ENCODE measurements at places on chromosomes 6 and 20.
A peak's percentile ranks its signal among the peaks of the same experiment; 100 is the strongest.

DNA sequence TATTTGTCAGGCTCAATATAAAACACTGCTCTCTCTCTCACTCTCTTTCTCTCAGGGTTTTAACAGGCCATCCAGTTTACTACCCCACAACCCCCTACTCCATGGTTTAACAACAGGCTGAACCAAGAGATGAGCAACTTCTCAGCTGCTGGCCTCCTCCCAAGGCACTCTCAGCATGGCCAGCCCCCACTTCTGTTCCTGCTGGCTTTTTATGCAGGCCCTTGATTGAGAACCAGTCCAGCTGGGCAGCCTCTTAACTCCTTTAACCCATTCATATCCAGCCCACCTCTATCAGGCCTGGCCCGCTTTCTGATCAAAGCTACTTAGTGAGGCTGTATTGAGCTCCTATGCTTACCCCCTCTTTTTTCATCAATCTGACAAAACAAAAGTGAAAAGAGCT, 346.8 kb upstream of the POU3F2 start:
- no peak for DNase-seq

DNA sequence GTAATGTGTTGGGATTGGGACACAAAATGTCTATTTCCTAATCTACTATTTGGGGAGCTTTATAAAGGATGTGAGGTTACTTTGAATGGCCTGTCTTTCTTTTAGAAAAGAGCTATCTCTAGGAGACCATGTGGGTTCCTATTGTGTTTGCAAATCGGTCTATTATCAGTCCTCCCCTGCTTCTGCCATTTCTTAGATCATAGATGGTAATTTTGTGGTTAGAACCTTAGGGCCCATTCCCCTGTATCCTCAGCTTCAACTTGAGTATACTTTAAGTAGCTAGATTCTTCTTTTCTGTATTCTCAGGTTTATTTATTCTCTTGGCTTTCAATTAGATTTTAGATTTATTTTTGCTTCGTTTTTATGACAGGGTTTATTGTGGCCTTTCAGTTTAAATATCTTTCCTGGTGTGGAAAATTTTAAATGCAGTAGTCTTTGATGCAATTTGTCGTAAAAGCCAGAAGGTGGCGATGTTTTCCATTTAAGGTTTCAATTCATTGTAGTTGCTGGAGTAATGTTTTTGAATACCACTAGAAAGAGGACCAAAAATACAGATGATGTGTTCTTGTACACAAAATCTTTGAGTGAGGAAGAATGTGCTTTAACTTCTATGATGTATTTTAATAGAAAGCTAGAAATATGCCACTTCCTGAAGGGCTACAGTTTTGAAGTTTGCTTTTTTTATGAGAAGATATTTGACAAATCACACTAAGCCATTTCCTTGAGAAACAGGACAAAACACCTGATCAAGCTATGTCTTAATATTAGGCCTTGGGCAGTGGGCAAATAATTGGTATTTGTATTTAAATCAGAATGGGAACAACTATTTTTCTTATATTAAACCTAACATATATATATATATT, 20.3 kb downstream of the TBPL1 start:
- no peak for DNase-seq

DNA sequence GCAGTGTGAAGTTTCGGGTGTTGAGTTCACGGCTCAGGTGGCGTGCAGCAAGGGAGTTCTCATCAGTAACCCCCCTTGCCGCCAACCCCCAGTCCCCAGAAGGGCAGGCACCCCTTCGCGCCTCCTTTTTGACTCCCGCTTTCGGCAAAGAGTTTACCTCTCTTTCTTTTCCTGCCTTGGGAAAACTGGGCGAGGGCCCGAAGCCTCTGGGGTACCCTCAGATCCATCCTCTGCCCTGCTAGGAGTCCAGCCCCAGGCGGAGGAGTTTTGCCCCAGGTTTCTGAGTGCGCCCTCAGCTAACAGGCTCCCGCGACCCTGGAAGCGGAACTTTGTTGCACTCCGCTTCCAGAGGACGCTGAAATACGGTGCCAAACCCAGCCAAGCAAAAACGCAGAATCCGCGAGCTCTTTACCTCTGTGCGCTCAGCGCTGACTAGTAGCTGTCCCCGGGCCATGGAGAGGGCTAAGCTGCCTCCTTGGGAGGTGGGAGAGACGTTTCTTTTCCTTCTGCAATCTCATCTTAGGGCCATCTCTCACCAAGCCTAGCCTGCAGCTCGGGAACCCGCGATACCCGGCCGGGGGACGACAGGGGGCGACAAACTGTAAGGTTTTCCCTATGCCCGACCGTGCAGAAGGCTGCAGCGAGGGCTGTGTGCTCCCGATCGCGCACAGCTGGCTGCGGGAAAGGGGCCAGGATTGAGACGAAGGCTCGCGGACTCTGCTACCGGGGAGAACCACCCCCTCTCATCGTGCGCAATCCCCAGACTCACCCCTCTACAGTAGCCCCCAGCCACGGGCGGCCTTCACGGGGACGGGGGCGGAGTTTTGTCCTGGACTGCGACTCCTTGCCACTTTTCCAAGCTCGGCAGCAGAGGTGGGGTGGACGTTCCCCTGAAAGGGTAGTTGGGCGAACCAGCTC, 2.7 kb upstream of the PAX1 start:
- DNase-seq, result no peak

GRCh38 chr20:34585019-34585418, 26.5 kb downstream of the MAP1LC3A start:
- DNase-seq, result no peak

DNA sequence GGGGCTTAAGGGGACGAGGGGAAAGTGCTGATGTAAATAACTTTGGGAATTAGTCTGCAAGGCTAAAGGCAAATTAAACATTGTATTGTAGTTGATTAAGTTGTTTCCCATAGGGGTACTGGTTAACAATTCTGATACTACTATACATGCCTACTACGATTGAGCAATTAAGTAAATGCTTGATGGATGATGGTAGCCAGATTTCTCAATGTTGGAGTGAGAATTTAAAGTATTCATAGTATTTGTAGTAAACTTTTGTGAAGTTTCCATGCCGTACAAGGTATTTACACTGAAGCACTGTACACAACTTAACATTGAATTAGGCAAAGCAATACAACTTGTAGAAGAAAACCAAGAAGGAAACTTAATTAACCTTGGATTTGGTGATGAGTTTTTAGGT, 852.3 kb downstream of the QKI start:
- no peak for DNase-seq

GRCh38 chr6:41650120-41650519, 11.9 kb downstream of the MDFI start:
- DNase-seq, result no peak

DNA sequence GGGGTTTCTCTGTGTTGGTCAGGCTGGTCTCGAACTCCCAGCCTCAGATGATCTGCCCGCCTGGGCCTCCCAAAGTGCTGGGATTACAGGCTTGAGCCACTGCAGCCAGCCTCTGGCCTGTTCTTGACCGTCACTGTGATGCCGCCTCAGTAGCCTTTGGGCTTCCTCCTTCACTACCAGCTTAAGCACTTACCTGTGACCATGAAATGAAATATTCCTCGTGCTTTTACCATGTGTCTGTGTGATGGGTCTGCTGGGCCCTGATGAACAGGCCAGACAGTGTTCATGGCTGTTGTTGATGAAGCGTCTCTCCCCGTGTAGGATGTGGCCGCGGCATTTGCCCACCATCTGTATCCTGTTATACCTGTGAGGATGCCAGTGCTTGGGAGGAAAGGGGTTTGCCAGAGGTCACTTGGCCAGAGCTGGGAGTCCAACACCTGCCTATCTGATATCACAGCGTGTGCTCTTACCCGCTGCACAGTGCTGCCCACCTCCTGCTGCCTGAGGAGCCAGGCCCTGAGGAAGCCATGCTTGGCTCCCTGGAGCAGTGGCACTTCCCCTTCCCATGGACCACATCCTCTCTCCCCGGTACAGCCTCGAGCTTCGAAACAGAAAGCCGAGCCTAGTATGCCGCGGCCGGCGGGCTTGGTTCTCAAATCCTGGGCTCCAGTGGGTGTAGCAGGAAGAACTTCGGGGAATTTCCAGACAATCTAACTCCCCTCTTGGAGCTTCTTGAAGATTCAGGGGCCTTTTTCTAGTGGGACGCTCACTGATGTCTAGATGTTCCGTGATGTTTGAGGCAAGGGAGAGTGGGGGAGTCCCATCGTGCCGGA, 167.9 kb downstream of the ZDHHC14 start:
- DNase-seq, result no peak

- DNase-seq, result no peak
Measured at GRCh38 chr6:107656401-107656800, 166.5 kb downstream of the SOBP start.

DNA sequence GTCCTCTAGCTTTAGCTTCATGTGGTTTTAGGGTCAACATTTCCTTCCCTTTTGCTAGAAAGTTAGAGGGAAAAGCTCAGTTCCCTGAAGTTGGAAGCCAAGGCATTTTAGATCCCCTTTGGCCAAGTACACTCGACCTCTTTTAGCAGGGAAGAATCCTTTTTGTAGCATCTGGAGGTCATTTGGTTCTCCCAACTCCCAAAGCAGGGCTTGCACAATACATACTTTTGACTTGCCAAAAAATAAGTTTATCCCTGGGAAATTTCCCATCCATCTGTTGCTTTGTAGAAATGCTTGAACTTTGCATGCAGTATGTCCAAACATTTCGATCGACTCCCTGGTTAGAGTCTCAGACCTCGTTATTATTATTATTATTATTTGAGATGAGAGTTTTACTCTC, 4.6 kb upstream of the EDEM2 start:
- DNase-seq, result no peak

DNA sequence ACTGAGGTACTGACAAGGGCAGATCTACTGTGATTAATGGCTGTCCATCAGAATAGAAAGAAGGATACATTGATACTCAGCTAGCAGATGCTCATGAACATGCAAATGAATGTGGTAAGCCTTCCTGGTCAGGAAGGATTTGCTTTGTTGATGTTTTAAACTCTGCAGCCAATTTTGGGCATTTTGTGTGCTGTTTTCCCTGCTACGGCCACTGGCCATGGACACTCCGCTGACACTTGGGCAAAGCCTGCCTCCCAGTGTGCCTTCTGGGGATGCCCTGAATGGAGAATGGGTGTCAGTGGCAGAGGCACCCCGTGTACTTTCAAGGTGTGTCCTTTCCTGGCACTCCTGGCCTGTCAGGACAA, 113.1 kb downstream of the SOBP start:
- no peak for DNase-seq

GRCh38 chr20:59777331-59777725, 156.1 kb downstream of the SYCP2 start:
- DNase-seq, result no peak

GRCh38 chr6:154164397-154164796, 125.4 kb downstream of the OPRM1 start:
- DNase-seq, result no peak

DNA sequence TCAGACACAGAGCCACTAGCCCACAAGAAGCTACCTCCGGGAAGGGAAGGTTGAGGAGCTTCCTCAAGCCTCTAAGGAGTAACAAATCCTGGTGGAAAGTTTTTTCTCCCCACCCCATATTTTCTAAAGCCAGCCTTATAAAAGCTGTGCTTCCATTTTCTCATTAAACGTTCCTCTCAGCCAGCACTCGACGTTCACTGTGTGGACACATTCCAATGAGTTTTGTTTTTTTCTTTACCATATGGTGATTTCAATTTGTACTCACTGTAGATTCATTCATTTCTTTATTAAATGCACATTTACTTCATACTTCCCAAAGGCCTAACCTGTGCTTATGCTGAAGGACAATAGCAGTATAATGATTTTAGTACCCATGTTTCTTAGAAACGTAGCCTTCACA, 194.4 kb upstream of the FLRT3 start:
- DNase-seq, result no peak

DNA sequence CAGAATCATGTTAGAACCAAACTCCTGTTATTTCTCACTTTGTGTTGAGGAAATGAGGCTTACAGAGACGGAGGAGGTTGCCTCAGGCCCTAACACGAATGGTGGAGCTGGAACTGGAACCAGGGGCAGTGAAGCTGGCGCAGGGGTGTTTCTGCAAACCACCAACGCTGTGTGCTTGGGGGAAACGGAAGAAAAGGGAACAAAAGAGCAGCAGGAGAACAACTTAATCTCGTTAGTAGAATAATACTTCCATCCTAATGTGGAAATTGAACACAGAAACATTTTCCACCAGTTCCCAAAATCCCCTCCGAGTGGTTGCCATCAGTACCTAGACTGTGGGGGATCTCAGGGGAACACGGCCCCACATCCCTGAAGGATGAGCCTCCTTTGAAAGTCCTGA, 103.4 kb upstream of the FRMD1 start:
- no peak for DNase-seq

- DNase-seq, result no peak
Measured at GRCh38 chr20:49892817-49893216, 22.5 kb downstream of the SPATA2 start.

- no peak for DNase-seq
Measured at GRCh38 chr20:30922129-30922528, 335.3 kb upstream of the DEFB115 start.

- DNase-seq, result no peak
Measured at GRCh38 chr6:37619641-37620040, 78.0 kb downstream of the MDGA1 start.

- peak; percentile 90 for DNase-seq
Measured at GRCh38 chr6:158869826-158870648, 50.9 kb upstream of the EZR start.

GRCh38 chr6:36386495-36387439, 702 bp downstream of the ETV7 start:
- no peak for DNase-seq

DNA sequence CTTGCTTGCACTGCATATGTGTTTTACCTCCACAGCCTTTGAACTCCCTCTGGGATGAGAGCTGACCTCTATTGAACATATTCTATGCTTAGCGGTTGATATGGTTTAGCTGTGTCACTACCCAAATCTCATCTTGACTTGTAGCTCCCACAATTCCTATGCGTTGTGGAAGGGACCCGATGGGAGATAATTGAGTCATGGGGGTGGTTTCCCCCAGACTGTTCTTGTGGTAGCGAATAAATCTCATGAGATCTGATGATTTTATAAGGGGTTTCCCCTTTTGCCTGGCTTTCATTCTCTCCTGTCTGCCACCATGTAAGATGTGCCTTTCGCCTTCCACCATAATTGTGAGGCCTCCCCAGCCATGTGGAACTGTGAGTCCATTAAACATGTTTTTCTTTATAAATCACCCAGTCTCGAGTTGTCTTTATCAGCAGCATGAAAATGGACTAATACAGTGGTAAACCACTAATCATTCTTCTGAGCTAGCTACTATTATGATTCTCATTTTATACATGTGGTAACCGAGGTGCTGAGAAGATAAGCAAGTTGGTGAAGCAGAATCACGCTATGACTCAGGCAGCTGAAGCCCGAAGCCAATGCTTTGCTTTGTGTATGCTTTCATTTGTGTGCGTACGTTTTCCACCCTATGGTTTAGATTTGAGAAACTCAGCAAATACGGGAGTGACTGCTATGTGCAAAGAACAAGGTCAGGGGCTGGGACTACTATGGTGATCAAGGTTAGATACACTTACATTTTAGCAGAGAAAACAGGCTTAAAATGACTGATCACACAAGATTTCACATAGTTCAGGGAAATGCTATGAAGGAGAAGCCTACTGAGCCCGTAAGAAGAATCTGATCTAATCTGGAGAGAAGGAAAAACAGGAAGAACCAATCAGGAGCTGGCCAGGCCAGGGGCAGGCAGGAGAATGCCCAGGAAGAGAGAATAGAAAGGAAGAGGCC, 363.5 kb downstream of the ESR1 start:
- peak; percentile 18 for DNase-seq

GRCh38 chr20:51396365-51396909, 146.1 kb downstream of the NFATC2 start:
- DNase-seq, result no peak

GRCh38 chr6:116827561-116828240, 1.2 kb downstream of the GPRC6A start:
- no peak for DNase-seq

- DNase-seq, result no peak
Measured at GRCh38 chr6:8335896-8336295, 99.4 kb downstream of the SLC35B3 start.

- DNase-seq, result no peak
Measured at GRCh38 chr20:9301129-9302090, 213.0 kb upstream of the LAMP5 start.
